HT1080 (cell line): ENCODE measurements at places on chromosomes 1 and 21. TPM values are rescaled to one million over a fixed set of nuclear protein-coding genes. Genes with fewer than 3 reads are reported as not detected.

Gene PM20D1
- not detected in 2 replicates for total RNA-seq

Gene PCAT6
- total RNA-seq, result not detected in 2 replicates

Gene ZNF593OS
- total RNA-seq, result not detected in 2 replicates

Gene PLD5
- total RNA-seq, result 0.33 and 1.2 TPM in 2 replicates

Gene SPRR4
- total RNA-seq, result not detected in 2 replicates

Gene ARHGEF10L
- total RNA-seq, result 6.4 and 6.7 TPM in 2 replicates
